Dermis blood vessel endothelial cell (primary cell): ENCODE measurements at places on chromosomes 4 and X. TPM values are rescaled to one million over a fixed set of nuclear protein-coding genes. Genes with fewer than 3 reads are reported as not detected.

DDX60 gene
- total RNA-seq, result 42.5 and 49.5 TPM in 2 replicates

GRCh38 chrX:70480660-70481018, 36.0 kb downstream of the DLG3 start:
- DNase-seq, result peak; percentile 1

GRCh38 chr4:137707626-137708025, 175.3 kb upstream of the PCDH18 start:
- no peak for DNase-seq

DNA sequence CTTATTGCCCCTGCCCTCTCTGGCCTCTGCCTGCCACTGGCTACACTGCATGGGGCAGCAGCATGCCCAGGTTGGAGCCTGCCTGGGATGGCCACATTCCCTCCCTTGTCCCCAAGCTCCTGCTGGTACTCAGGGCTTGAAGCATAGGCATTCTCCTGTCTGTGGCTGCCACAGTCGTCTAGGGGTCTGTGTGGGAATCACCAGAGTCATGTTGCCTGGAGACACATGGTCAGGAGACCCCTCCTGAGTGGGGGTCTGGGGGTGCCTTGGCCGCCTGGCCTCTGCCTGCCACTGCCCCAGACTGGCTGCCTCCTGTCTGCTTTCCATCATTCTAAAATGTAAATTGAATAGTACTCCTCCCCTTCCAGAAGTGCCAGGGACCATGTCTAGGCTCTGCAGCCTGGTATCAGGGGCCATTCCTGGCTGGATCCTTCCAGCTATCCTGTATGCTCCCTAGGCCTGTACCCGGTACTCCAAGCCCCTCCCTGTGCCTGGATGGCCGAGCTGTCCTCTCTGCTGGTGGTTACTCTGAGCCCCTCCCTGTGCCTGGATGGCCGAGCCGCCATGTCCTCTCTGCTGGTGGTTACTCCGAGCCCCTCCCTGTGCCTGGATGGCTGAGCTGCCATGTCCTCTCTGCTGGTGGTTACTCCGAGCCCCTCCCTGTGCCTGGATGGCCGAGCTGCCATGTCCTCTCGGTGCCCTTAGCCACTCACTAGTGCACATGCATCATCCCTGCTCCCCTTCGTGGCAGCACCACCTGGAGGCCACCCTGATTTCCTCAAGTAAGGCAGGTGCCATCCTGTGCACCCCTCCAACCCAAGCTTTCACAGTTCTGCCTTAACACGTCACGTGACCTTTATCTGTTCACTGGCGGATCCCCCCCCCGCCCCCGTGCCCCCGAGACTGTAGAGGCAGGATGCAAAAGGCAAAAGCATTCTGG, 5.5 kb upstream of the NKX1-1 start:
- DNase-seq, result no peak
